ENCODE measurements at places on chromosomes 5 and 9.

- no peak for DNase-seq
Observed at GRCh38 chr5:176693477-176693851, 46.2 kb downstream of the TSPAN17 start.

DNA sequence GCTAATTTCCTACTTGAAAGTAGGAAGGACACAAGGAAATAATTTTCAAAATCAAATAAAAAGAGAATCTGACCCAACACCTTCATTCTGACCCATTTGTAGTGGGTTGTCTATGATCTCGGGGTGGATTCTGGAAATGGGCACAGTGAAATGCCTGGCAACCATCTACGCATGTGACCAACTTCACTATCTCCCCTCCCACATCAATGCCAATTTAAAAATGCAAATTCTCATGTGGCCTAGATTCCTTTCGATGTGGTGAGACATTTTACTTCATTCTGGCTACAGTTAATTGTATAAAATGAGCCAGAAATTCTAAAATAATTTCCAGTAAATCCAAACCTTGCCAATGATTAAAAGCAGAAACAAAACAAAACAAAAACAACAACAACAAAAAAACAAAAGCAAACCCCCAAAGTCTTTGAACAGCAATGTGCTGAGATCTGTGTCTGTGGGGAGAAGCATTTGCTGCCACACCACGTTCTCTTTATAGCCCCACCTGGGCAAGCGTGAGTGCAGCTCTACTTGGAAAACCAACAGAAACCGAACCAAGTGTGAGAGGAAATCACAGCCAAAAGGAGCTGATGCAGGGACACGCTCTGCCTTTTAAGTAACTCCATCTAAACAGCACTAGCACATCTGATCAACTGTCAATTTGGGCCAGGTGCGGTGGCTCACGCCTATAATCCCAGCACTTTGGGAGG is 59.0 kb downstream of the USP20 start:
- no peak for DNase-seq

DNA sequence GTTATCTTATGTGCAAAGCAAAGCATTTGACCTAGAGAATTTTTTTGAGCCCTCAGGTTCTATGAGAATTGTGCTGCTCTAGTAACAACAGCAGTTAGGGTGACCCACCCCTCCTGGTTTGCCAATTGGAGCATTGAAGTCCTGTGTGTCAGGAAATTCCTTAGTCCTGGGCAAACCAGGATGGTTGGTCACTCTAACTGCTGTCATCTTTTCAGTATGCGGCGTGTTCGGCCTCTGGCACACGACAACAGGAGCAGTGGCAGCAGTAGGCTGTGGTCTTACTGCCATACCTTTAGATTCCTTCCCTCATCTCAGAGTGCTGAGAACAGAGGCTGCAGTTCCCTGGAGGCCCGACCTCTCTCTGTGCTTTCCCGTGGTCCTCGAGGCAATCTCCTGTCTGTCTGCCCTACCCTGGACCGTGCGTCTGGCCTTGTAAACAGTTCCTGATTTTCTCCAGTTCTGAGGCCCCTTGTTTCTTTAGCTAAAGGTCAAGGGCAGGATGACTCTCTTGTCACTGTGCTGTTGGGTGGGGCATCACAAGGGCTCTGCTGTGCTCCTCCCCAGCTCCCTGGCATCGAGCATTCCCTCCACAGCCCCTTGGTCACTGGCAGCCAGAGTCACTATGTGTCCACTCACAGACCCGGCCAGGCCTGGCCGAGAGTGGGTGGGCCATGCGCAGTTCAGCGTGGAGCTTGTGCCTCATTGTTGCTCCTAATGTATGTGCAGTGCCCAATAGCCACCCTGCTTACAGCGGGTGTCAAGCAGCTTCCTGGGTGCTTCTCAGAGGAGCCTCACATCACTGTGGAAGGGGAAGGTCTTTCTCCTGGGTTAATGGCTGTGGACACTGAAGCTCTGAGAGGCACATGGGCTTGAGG is 18.5 kb upstream of the COL15A1 start:
- no peak for DNase-seq

GRCh38 chr5:125129151-125129806 is 382.8 kb upstream of the ZNF608 start:
- no peak for DNase-seq

- no peak for DNase-seq
Observed at GRCh38 chr5:167944121-167944852, 347.2 kb upstream of the WWC1 start.

DNA sequence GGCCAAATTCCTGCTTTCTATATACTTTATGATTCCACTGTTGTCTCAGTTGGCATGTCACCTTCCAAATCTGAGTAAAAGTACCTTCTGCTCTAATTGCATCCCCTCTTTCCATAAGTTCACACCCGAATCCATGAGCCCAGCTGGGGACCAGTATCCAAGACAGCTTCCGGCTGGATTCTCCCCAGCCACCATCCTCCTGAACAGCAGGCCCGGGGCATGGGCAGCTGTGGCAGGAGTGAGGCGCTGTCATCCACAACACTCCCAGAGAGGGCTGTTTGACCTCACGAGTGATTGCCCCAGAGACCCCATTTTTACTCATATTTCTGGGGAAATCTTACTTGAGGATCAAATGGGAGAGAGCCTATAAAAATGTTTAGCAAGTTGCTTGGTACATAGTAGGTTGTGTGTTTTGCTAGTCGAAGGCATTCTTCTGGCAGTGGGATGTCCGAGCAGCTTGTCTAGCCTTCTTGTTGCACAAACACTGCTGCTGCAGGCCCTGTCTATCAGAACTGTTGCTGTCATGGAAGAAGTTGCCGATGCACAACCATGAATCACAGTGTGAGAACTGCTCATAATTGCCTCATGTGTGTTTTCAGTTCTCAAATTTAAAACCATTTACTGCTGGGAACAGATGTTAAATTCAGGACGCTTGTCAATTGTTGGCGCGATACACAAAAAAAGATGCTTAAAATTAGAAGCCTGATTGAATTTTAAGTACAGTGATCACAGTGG is 93.8 kb downstream of the HSPA4 start:
- no peak for DNase-seq

- DNase-seq, result no peak
Observed at GRCh38 chr5:94081088-94081487, 339.7 kb upstream of the POU5F2 start.

DNA sequence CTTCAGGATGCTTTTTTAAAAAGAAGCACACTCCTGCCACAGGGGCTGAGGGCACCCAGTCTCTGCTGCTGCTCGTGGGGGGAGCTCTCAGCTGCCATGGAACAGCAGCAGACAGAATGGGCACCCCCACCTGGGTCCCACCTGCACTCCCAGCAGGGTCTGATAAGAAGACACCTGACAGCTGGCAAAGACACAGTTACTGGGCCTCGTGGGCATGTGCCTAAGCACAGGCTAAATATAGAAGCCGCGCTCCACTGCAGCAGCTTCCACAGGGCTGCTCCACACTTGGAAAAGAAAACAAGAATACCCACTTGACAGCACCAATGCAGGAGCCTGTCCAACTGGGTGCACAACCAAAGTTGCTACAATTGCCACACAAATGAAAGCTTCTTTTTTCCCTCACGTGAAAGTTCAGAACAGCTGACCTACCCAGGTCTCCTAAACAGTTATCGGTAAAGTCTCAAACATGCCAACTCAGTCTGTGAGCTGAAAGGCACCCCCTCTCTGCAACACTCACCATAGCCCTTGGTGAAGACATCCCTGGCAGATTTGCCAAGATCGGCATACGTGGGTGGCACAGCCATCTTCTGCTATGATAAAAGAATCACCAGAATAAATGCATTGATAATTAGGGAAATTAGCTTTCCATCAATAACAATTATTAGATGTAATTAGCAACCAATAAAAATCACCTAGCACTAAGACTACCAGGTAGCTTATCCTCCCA is 12.2 kb downstream of the VDAC1 start:
- no peak for DNase-seq

DNA sequence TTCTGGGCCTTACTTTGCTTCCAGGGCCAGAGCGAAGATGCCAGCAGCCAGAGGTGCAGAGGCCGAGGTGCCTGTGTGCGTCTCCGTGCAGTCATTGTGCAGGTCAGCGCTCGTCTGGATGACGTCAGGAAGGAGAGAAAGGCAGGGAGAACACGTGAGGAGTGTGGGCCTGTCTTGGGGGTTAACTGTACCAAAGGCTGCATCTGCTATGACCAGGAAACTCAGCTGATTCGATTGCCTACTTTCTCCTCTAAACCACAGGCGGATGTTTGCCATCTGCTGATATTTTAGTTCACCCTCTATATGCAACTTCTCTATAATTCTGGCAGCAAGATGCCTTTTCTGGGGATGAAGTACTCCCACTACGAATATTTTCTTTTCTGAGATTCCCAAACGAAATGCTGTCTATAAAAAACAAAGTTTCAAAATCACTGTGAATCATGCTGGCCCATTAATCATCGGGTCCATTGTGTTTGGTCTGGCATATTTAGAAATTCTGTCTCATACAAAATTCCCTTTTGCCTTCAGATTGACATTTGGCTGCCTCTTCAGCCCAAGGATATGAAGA is 24.8 kb downstream of the PCSK1 start:
- no peak for DNase-seq

- no peak for DNase-seq
Observed at GRCh38 chr5:98770209-98770910, 3.1 kb upstream of the RGMB start.

DNA sequence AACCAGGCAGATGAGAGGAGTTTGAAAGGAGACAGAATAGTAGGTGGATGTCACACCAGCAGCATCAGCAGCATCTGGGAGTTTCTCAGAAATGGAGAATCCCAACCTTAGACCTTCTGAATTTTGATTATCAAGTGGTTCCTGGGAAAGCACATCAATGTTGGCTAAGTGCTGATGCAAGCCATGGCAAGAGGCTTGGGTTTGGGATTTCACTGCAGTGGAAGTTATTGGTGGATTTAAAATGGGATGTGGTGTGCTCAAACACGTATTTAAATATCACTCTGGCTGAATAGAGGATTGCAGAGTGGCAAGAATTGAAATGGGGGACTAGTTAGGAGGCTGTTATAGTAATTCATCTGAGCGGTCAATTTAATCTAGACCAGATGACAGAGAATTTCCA is 387.8 kb upstream of the WWC1 start:
- DNase-seq, result no peak

DNA sequence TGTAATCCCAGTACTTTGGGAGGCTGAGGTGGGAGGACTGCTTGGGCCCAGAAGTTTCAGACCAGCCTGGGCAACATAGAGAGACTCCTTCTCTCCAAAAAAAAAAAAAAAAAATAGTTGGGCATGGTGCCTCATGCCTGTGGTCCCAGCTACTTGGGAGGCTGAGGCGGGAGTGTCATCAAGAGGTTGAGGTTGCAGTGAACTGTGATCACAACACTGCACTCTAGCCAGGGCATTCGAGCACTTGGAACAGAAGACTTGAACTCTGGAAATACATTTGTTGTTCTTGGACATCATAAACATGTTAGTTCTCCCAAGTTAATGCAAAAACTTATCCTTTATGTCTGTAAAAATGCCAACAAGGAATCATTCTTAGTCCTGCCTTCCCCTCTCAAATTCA is 29.6 kb downstream of the EHMT1 start:
- no peak for DNase-seq

DNA sequence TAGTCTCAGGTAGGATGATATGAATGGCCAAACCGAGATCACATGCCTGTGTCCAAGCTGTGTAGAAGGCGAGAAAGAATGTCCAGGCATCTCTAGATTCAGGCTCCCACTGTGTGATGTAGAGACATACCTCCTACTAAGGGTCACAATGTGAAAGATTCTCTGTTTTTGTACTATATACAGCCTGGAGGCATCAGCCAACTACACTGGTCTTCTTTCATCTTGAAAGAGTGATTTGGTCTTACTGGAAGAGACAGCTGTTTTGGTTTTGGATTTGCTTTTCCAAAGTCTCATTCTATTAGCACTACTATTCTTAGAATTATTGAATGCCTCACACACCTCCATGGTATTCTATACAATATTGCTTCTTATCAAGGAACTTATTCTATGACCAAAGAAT is 26.4 kb downstream of the ERCC8 start:
- no peak for DNase-seq

Measured in stimulated activated CD4-positive, alpha-beta T cell treated with anti-CD3 and anti-CD28 coated beads, Interleukin-1b, Interleukin-23, amount 100 ng/mL, for 24 hours (primary cell).